T follicular helper cell (primary cell): ENCODE measurements at places on chromosomes 12 and 14.

GRCh38 chr14:104956290-104956890, 21.8 kb downstream of the AHNAK2 start:
- DNase-seq = no peak

- no peak for DNase-seq
Measured at GRCh38 chr14:92600318-92601053, 86.9 kb downstream of the RIN3 start.

DNA sequence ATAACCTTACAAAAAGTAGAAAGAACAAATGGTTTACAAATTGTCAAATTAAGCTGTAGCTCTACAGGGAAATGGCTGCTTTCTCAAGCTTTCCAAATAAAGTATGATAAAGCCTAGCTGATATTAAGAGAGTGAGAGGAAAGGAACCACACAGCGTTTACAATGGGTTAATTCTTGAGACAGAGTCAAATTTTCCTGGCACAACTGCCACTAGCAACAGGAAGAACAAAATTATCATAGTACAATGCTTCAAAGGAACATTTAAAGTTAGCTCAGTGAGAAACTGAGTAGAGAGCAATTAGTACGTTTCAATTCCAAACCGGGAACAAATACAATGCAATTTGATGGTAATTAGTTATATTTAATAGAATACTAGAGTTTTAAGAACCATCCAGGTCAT, 116.0 kb downstream of the PPP1R12A start:
- no peak for DNase-seq

GRCh38 chr12:123410041-123410412, 26.1 kb downstream of the KMT5A start:
- DNase-seq = no peak

GRCh38 chr12:46390881-46391280, 18.3 kb upstream of the SLC38A2 start:
- no peak for DNase-seq

DNA sequence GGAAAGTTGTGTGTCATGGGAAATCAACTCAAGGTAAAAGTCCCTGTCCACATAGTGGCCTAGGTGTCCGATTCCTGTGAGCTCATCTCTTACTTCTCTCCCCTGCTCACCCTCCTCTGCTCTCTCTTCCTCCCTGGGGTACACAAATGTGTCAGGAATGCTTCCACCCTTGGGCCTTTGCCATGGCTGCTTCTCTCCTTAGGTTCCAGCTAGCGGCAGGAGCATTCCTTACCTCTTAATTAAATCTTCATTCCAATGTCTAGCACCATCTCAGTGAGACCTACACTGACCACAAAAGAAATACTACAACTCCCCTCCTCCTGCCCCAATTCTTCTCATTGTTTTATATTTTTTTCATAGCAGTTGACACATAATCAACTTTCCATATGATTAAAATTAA, 298.6 kb downstream of the PDZRN4 start:
- DNase-seq = no peak

- no peak for DNase-seq
Measured at GRCh38 chr12:127656266-127656665, 610.7 kb upstream of the TMEM132C start.

DNA sequence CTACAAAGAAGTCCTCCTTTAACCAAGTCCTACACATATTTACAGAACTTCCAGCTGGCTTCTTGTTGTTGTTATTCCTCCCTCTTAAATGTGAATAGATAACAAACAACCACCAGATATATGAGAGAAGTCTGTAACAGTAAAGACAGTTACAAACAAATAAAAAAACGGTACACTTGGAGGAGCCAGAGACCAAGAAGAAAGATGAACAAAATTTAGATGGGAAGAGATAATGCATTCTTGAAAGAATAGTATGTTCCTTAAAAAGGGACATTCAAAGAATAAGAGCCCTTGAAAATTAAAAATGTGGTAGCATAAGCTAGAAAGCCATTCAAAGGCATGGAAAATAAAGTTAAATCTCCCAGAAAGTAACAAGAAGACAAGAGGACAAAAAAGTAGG, 25.9 kb downstream of the SLCO1A2 start:
- no peak for DNase-seq
